Fibroblast of mammary gland (primary cell): ENCODE measurements at places on chromosomes 16 and 17.

GRCh38 chr17:57782062-57782490 lies 37.0 kb upstream of the CCDC182 start:
- no peak for DNase-seq

- no peak for DNase-seq
These were observed 79.7 kb downstream of the VAT1L start for GRCh38 chr16:77868052-77868451.

GRCh38 chr17:49198211-49198610 lies 12.2 kb downstream of the GNGT2 start:
- DNase-seq = no peak

- peak; percentile 10 for DNase-seq
These were observed 18.8 kb downstream of the RPH3AL start for GRCh38 chr17:333626-334396.

DNA sequence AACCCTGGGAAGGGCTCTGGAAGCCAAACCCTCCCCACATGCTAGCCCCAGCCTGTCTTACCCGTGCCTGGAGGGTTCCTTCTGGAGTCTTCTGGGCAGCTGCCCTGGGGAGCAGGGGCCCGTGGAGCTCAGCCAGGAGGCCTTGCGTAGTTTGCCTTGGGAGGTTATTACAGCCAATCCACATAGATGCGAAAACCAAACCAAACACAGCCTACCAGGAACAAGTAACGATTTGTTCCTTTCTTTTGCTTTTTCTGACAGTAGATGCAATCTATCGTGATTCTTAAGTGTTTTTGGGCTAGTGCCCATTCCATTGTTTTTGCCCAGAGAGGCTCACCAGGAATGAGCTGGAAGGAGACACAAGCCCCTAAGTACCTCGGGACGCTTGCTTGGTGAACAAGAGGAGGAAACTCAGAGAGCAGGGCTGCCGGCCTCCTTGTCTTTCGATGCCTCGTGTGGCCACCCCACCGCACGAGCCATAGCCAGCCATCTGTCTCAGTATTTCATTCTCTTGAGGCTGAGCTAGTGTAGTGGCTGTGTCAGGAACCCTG lies 102.7 kb upstream of the NOL11 start:
- no peak for DNase-seq

- DNase-seq = no peak
These were observed 43.4 kb downstream of the GNAO1 start for GRCh38 chr16:56234737-56235136.
